ENCODE measurements at places on chromosomes 7 and 10. TPM values are rescaled to one million over a fixed set of nuclear protein-coding genes. Genes with fewer than 3 reads are reported as not detected.

The CALN1 gene
- total RNA-seq: not detected

The TSPAN33 gene
- total RNA-seq: 4.2 TPM

The MLXIPL gene
- total RNA-seq: 2.2 TPM

The CH25H gene
- total RNA-seq: 15.8 TPM

The MGMT gene
- 28.8 TPM for total RNA-seq

The NUTM2E gene
- not detected for total RNA-seq

The CDK6 gene
- total RNA-seq: 33.8 TPM

The TRDMT1 gene
- total RNA-seq: 2.7 TPM

DNA sequence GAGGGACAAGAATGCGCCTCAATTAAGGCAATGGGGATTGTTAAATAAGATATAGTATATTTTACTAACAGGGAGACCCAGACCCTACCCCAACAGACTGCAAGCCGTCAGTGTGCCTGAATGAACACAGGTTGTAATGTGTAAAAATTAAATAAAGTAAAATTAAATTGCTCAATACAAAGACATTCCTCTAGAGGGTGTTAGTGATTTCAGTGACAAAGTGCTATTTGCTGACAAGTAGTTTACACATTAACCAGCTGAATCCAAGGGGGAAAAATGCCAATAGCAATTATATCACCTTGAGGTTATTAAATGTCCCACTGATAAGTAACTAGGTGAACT lies 110.5 kb downstream of the EBF3 start:
- H3K36me3 ChIP-seq: no peaks in the 10 kb centered on the region
- H3K27me3 ChIP-seq: no peaks in the 10 kb centered on the region
- H3K4me1 ChIP-seq: no peaks in the 10 kb centered on the region
- no peak overlapping the region for H3K4me3 ChIP-seq
- H3K27ac ChIP-seq: no peak overlapping the region
- no peak for DNase-seq

- peaks cover 5% of the 10 kb centered on the region for H3K4me1 ChIP-seq
- H3K27me3 ChIP-seq: no peaks in the 10 kb centered on the region
- no peak overlapping the region for H3K27ac ChIP-seq
- H3K4me3 ChIP-seq: no peak overlapping the region
Observed at GRCh38 chr10:60742512-60742911, 35.8 kb upstream of the CDK1 start.

DNA sequence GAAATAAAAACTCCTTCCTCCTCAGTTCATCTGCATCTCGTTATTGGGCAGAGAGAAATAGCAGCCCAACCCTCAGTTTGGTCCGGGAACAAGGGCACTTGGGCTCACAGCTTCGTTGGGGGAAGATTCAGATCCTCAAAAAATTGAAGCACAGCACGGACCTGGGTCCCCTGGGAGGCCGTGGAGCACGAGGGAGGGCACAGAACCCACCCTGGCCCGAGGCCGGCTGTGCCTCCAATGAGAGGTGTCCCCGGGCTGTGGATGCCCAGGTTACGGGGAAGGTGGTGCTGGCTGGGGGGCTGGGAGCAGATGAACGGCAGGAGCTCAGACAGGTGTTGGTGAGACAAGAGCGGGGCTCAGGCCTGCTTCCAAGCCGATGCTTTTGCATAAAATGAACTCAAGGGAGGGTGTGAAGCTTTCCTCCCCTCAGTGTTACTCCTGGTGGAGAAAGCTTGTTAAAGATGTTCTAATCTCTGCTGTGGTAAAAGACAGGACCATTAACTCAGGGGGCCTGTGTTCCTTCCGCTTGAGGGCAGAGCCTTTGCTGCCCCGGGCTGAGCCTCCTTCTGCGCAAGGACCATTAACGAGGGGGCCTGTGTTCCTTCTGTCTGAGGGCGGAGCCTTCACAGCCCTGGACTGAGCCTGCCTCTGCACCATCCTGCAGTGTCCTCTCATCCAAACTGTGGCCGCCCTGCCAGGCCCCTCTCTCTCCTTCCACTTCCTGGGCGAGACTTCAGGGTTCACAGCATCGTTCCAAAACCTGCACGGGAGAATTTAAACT lies 302.2 kb downstream of the ADARB2 start:
- H3K36me3 ChIP-seq: no peaks in the 10 kb centered on the region
- no peak overlapping the region for H3K27ac ChIP-seq
- H3K4me1 ChIP-seq: no peaks in the 10 kb centered on the region
- DNase-seq: no peak

DNA sequence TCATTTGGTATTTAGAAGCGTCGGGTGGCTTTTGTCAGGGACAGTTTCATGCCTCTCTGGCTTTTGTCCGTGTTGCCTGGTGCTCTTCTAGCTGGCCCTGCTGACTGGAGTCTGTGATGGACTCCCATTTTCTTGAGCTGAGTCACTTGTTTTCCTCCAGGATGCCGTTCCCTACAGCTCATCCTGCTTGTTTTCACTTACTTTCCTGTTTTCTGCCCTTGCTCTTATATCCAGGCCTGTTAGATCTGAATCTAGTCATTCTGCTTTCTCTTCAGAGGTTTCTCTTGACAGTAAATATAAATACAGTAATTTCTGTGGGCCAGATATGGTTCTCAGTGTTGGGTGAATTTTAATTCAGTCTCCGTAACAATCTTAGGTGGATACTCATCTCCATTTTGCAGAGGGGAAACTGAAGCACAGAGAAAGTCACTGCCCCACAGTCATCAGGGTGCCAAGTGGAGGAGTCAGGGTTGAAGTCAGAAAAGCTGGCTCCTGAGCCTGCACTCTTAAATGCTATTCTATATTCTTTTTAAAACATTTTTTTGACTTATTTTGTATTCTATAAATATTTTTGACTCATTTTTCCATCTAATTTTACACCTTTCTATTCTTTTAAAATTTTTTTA lies 85.4 kb downstream of the CCNY start:
- H3K4me3 ChIP-seq: no peak overlapping the region
- H3K27me3 ChIP-seq: no peaks in the 10 kb centered on the region
- peaks cover 58% of the 10 kb centered on the region for H3K4me1 ChIP-seq
- peak overlapping the region; percentile 44 for H3K27ac ChIP-seq
- no peaks in the 10 kb centered on the region for H3K36me3 ChIP-seq

DNA sequence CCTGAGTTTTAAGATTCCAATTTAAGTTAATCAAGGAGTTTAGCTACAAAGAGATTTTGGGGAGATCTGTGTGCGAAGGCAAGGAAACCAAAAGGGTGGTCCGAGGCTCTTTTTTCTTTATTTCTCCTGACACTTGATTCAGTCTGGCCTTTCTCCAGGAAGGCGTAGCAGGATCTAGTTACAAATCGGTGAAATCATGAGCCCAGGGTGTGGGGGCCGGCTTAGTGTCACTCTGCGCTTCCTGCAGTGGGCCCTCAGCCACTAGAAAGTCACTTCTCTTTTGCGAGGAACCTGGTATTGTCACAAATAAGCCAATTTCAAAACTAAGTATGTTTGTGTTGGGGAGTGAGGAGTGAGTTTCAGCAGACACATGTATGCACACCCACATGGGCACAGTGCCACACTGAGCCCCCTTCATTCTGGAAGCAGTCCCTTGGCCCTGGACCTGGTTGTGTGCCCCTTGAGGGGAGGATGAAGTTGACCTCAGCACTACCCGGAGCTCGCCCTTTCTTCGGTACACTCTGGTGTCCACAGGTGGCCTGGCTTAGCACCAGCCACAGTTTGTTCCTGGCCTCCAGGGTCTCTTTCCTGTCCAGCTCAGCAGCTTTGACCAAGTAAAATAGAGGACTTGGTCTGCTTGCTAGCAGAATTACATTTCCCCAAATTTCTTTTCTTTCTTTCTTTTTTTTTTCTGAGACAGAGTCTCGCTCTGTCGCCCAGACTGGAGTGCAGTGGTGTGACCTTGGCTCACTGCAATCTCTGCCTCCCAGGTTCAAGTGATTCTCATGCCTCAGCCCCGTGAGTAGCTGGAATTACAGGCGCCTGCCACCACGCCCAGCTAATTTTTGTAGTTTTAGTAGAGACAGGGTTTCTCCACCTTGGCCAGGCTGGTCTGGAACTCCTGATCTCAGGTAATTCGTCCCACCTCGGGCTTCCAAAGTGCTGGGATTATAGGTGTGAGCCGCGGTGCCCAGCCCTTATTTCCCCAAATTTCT lies 84.0 kb upstream of the BTBD16 start:
- no peak overlapping the region for H3K4me3 ChIP-seq
- H3K4me1 ChIP-seq: peaks cover 13% of the 10 kb centered on the region
- H3K36me3 ChIP-seq: no peaks in the 10 kb centered on the region
- no peaks in the 10 kb centered on the region for H3K27me3 ChIP-seq
- H3K27ac ChIP-seq: no peak overlapping the region

GRCh38 chr10:84996580-84996979 lies 668.2 kb downstream of the CCSER2 start:
- DNase-seq: no peak
- H3K27ac ChIP-seq: no peak overlapping the region
- no peaks in the 10 kb centered on the region for H3K4me1 ChIP-seq
- H3K4me3 ChIP-seq: no peak overlapping the region
- no peaks in the 10 kb centered on the region for H3K36me3 ChIP-seq

GRCh38 chr7:134587750-134588149 lies 38.8 kb downstream of the AKR1B15 start:
- no peak overlapping the region for H3K4me3 ChIP-seq
- H3K36me3 ChIP-seq: no peaks in the 10 kb centered on the region
- peak overlapping the region; percentile 75 for H3K27ac ChIP-seq
- peaks cover 38% of the 10 kb centered on the region for H3K4me1 ChIP-seq
- H3K27me3 ChIP-seq: no peaks in the 10 kb centered on the region
- no peak for DNase-seq

DNA sequence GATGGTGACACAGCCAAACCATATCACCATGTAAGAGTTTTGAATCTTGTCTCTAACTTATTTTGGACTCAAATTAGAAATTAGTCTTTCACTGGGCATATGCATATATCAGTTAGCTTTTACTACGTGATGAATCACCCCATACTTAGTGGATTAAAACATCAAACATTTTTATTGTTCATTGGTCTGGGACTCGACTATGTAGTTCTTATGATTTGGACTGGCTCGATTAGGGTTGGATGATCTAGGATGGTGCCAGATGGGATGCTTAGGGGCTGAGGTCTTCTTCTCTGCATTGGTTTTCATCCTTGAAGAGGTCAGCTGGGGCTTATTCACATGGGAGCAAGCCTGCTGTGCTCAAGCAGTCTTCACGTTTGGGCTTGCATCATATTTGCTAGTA lies 264.9 kb downstream of the EXOC4 start:
- no peak overlapping the region for H3K4me3 ChIP-seq
- no peaks in the 10 kb centered on the region for H3K36me3 ChIP-seq
- no peaks in the 10 kb centered on the region for H3K4me1 ChIP-seq
- DNase-seq: no peak
- no peak overlapping the region for H3K27ac ChIP-seq

GRCh38 chr10:60082744-60083344 lies 176.5 kb upstream of the CCDC6 start:
- no peak overlapping the region for H3K4me3 ChIP-seq
- DNase-seq: no peak
- H3K27ac ChIP-seq: no peak overlapping the region
- peaks cover 28% of the 10 kb centered on the region for H3K36me3 ChIP-seq

DNA sequence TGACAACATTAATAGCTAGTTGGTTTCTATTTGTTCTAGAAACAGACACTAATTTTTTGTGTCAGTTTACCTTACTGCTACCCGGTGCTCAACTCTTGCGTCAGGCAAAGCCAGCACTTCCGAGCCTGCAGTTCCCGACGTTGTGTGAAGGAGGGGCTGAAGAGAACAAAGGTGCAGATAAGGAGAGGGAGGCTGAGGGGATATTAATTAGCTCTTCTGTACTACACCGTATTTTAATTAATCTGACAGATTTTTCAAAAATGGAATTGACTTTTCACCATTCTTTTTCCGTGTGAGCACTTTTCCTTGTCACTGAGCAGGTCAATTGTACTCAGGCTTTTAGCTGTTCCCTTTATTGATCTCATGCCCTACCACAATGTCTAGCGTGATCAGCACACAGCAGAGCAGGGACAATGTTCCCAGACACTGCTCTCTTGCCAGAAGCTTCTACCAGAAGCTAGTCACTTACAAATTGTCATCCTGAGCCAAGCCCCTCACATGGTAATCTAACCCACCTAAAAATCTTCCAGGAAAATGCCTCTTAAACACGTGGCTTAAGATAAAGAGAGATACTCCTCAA lies 650.5 kb upstream of the MKI67 start:
- H3K4me3 ChIP-seq: no peak overlapping the region
- H3K4me1 ChIP-seq: no peaks in the 10 kb centered on the region
- no peaks in the 10 kb centered on the region for H3K27me3 ChIP-seq
- DNase-seq: no peak
- H3K36me3 ChIP-seq: no peaks in the 10 kb centered on the region
- no peak overlapping the region for H3K27ac ChIP-seq

DNA sequence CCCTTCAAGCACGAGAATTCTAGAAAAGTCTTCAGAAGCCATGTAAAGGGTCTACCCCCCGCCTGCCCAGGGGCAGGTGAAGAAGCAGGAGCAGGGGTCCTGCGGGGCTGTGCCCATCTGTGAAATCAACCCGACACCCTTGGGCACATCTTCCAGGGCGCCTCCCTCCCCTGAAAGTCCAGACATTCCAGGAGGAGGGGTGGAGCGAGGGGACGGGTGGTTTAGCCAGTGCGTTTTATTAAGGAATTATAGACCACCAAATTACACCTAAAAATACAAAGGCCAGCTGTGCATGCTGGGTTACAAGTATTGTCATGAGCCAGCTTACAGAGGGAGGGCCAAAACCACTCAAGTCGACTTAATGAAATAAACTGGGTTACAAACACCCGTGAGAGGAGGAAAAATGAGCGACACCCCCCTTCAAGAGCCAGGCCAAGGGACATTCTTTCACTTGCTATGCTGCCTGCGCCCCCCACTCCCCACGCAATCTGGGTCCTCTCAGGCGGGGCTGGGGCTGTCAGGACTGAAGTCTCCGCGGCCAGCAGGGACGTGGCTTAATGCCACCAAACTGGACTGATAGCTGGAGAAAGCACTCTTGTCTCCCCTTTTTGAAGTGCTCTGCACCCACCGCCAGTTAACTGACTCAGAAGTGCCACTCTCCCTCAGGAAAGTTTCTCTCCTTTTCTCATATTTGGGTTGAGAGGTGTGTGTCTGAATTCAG lies 360.3 kb downstream of the FRMD4A start:
- no peaks in the 10 kb centered on the region for H3K27me3 ChIP-seq
- no peaks in the 10 kb centered on the region for H3K36me3 ChIP-seq
- peaks cover 21% of the 10 kb centered on the region for H3K4me1 ChIP-seq
- DNase-seq: no peak
- peak overlapping the region; percentile 10 for H3K4me3 ChIP-seq
- H3K27ac ChIP-seq: no peak overlapping the region

GRCh38 chr7:142120524-142120923 lies 9.0 kb downstream of the MGAM2 start:
- no peaks in the 10 kb centered on the region for H3K27me3 ChIP-seq
- no peak overlapping the region for H3K4me3 ChIP-seq
- H3K36me3 ChIP-seq: no peaks in the 10 kb centered on the region

DNA sequence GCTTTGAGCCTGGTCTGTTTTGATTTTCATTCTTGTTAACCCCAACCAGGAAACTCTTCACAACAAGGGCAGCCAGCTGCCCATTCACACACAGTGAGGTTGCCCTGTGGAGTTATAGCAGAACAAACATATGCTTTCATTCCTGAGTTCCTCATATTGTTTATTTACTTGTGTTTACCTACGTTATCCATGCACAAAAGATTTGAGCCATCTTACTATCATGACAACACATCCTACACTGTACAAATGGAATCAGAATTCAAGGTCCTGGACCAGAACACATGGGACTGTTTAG lies 21.7 kb upstream of the BMPER start:
- no peak for DNase-seq
- no peaks in the 10 kb centered on the region for H3K27me3 ChIP-seq
- no peak overlapping the region for H3K4me3 ChIP-seq
- H3K36me3 ChIP-seq: no peaks in the 10 kb centered on the region
- no peak overlapping the region for H3K27ac ChIP-seq
